NCI-H2171 treated with DMSO at 0.1 percent for 48 hours (cell line): ENCODE measurements at places on chromosomes 1 and 21.
A peak's percentile ranks its signal among the peaks of the same experiment; 100 is the strongest.

DNA sequence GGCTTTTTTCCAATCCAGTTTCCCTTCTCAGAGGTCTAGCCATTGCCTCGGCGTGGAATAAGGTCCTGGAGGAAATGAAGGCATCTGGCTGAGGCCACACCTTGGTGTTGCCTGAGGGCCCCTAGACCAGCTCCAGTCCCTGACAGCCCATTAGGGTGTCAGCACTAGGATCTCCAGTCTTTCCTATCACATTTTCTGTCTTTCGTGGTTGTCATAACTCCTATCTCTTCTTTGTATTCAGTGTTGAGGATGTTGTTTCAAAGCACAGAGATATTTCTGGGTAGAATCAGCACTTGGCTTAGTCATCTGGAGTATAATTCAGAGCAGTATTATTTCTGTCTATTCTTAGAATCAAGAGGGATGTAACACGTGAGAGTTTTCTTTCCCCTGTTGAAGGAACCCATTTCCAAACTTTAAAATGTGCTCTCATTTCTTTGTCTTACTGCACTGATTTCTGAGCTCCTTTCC, 844.3 kb downstream of the KCNT2 start:
- DNase-seq = no peak

DNA sequence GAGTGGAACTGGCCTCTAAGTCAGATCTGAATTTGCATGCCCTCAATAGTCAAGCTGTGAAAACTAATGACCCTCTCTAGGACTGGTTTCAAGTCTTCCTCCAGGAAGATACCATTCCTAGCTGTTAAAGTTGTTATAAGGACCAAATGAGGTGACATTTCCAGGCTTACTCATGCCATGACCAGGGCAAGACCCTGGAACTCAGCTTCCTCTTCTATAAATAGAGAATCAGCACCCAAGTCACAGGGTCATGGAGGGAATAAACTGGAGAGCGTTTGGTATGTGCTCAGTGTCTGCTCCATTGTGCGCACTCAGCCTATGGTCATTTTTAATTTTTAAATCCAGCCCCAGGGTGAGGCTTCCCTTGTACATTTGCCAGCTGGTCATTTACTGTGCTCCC, 2.5 kb downstream of the S100A9 start:
- DNase-seq = no peak

DNA sequence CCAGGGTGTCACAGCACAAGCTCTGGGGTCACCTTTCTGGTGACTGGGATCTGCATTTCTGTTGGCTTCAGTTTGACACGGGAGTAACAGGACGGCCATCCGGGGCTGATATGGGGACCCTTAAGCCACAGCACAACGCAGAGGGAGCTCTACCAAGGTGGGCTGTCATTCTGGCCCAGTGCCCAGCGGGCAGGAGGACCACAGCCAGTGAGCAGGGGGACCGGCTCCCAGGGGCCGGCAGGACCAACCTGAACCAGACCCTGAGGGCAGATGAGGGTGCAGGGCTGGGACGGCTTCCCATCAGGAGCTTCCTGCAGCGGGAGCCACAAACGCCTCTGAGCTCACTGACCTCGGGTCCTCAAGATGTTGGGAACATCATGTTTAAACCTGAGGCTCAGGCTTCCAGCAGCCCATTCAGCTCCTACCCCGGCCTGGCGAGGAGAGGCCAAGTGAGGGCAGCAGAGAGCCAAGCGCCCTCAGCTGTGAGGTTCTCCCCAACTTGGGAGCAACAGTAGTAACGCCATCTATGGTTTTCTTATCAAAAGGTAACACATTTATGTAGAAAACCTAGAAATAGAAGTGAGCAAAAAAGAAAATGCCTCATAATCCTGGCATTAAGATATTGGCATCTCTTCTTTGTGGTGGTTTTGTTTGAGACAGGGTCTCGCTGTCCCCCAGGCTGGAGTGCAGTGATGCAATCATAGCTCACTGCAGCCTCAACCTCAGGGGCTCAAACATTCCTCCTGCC, 26.8 kb downstream of the TMEM201 start:
- peak; percentile 29 for DNase-seq

DNA sequence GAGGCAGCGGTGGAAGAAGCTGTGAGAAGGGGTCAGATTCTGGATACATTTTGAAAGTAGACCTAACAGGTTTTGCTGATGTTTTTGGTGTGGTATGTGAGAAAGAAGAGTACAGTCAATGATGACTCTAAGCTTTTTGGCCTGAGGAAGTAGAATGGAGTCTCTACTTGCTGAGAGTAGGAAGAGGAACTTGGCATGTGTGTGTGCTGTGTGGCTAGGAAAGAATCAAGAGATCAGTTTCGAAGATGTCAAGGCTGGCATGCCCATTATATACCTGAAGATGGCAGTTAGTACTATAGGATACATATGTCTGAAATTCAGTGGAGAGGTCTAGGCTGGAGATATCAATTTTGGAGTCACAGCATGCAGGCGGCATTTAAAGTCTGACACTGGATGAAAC, 64.4 kb downstream of the MAB21L3 start:
- no peak for DNase-seq

DNA sequence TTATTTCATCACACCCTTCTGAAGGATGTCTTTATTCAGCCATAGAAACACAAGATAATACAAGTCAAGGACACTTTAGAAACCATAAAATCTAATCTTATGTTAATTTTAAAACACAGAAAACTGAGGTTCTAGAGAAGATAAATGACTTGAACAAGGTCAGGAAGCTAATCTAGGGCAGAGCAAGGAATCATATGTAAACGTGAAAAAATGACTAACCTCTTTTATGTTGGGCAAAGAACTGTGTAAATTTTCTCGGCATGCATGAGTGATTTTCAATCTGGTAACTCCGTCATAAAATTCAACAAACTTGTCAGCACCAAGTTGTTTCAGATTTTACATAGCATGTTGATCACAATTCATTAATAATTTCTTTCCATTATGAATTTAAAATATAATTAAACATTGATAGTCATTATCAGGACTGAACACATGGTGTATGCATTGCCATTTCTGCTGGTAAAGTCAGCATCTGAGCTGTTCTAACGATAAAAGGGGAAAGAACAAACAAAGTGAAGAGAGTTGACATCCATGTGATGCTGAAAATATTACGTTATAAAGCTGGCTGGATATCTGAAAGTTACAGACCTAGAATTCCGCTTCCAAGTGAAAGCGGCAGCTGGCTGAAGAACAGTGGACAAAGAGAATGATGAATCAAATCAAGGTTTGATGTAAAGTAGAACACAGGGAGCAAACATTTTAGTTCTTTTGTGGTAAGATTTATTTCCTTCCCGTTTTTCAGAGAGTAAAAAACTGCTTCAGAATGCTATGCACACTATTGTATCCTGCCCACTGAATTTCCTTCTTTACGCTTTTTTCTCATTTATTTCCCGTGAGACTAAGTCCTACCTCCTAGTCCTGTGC, 1037.4 kb upstream of the TMPRSS15 start:
- no peak for DNase-seq

DNA sequence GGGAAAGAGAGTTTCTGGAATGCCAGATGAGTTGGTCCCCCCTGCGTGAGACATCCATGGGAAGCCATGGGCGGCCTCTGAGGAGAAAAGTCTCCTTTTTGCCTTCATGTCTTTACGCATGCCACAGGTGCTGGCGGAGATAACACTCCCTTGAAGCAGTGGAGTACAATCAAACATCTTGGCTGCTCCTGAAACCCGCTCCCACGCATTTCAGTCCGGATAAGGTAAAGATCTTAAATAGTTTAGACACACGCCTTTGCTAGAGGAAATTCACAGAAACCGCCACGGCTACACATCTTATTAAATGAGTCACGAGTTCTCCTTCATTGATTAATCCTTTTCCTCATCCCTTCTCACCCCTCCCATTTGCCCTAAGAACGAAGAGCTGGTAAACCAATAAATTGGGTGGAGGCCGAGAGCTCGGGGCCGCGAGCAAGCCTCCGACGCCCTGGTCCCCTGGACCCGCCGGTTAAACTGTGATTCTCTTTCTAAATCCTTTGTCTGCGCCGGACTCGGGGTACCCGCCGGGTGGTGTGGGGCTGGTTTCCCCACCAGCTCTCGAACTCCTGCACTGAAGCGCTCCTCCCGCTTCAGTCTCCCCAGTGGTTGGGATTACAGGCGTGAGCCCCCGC, 6.6 kb upstream of the ZNF669 start:
- DNase-seq = no peak

- no peak for DNase-seq
These were observed 143.0 kb upstream of the MAGI3 start for GRCh38 chr1:113247355-113247754.

DNA sequence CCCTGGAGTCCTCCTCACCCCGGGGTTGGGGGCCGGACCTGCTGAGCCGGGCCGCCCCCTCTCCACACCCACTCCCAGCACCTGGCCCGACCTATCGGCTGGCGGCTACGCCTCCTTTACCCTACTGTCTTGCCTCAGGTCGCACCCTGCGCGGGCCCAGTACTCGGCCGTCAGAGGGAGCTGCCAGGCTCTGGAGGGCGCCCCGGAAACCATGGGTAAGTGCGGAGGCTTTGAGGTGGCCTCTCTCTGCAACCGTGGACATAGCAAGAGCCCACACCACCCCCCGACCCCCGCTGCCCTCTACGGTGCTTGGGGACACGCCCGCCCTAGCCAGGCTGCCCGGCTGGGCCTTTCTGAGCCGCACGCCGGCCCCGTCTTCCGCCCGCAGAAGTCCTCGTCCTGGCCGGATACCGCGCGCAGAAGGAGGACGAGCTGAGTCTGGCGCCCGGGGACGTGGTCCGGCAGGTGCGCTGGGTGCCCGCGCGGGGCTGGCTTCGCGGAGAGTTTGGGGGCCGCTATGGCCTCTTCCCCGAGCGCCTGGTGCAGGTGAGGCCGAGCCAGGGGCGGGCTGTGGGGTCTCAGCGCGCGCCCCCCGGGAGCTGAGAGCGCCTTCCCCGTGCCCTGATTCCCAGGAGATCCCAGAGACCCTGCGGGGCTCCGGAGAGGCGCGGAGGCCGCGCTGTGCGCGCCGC, at the start of gene SH3D21:
Gene SH3D21, plus strand, starts transcription at position 159 of the 692 bp plus-strand sequence. Its CDS starts 53 bp downstream, at position 212.
- peak; percentile 59 for DNase-seq
